ENCODE measurements at places on chromosomes 5 and 9.
A peak's percentile ranks its signal among the peaks of the same experiment; 100 is the strongest.

GRCh38 chr5:66992547-66992946 is 204.1 kb downstream of the CD180 start:
- DNase-seq = no peak

DNA sequence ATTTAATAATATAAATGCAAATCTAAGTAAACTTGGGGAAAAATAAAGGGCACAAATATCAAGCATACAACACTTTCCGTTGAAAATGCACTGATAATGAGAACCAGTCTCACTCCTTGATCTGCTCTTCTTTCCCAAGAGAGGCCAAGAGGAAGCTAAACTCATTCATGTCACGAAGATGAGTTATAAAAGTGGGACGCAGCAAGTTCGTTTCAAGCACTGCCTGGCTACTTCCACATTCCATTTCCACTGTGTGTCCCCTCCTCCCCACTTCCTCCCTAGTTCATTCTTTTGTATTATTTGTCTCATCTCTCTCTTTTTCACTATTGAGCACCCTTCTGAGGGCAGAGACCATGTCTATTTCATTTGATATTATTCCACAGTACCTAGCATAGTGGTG is 158.1 kb downstream of the SLC24A2 start:
- DNase-seq = no peak

DNA sequence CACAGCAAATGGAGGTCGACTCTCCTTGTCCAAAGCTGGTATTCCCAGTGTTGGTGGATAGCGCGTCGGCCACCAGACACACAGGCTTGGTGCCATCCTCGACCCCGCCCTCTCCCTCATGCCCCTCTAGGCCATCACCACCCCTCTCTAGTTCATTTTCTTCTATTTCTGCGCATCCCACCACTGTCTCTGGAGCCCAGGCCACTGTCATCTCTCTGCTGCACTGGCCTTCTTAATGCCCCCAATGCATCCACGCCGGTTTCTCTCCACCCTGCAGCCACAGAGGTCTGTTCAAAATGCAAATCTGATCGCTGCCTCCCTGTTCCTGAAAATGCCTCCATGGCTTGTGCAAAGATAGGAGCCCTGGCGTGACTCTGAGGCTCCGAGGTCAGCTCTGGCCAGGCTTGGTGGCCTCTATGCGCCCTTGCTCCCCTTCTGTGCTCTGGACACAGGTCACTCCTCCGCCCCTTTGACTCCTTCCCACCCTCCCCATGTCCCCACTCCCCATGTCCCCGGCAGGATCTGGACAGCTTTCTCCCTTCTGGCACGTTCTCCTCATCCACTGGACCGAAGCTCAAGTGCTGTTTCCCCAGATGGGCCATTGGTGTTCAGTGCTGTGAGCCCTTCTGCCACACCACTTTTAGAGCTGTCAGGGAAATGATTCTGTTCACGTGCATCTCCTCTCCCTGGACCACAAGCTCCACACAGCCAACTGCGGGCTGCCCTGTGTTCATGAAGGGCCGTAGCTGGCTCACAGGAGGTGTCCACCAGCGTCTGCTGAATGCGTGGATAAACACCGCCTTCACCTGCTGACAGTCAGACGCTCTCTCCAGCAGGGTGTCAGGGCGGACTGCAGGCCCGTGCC is 59.5 kb upstream of the RNF130 start:
- no peak for DNase-seq

- no peak for DNase-seq
Observed at GRCh38 chr5:157917491-157917890, 58.5 kb upstream of the CLINT1 start.

DNA sequence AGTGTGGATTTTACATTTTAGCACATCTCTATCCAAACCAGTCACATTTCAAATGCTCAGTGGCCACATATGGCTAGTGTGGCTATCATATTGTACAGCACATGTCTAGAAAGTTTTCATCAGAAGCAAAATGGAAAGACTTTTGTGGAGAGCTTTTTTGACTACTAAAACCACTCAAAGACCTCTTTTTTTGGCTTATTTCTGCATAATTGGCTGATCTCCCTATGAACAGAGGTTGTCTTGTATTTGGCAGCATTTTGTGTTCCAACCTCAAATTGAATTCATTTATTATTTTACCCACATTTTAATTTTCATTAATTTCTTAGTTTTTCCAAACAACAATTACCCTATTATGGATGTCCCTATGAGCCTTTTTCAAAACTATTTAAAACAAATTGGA is 395.7 kb downstream of the TLE1 start:
- no peak for DNase-seq

DNA sequence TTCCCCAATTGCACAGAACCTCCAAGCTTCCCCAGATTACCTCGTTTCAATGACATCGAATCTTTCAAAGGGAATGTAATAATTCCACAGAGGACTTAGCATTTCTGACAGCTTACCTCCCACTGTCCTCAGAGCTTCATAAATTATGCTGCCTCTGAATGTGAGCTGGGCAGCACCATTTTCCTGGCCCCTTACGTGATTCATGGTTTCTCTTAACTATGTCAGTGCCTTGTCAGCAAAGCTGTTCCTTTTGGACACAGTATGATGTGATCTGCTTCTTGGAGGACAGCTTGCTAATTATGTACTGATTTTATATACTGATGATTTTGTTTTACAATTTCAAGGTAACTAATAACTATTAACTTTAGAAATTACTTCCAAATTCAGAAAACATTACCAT is 27.7 kb upstream of the SSBP2 start:
- peak; percentile 14 for DNase-seq

DNA sequence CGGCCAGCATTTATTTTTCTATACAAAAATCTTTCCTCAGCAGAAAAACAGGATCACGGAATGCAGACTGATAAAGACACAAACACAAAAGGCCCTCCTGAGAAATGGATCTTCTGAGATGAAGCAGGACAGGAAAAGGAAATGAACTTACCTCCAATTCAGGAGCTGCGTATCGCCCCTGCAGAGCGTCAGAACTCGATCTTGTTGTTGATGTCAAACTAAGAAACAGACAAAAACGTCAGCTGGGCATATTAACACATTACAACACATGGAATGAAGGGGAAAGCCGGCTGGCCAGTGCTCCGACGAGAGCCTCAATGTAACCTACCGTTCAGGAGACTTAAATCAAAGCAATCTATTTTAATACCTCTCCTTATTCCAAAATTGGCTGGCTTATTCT is 105.1 kb downstream of the SERINC5 start:
- DNase-seq = peak; percentile 42

GRCh38 chr5:175887463-175887862 is 16.1 kb downstream of the CPLX2 start:
- no peak for DNase-seq

- no peak for DNase-seq
Observed at GRCh38 chr5:174410716-174411478, 313.5 kb upstream of the MSX2 start.

- DNase-seq = no peak
Observed at GRCh38 chr9:3980771-3981170, 319.1 kb downstream of the GLIS3 start.

GRCh38 chr5:17895288-17896033 is 261.2 kb downstream of the TAF11L14 start:
- DNase-seq = no peak

DNA sequence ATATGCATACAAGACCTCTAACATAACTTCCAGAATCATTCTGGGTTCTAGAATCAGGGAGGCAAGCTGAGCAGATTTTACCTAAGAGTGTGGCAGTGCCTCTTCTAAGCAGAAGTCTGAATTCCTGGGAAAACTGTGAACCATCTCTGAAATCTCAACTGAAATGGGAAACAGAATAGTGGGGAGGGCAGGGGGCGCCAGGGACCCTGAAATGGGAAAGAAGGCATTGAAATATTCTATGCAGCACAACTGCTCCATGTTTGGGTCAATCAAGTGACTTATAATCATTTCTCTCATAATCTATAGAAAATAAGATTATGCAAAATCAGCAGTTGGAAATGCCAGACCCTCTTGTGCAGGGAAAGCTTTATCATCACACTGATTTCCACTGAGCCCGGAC is 156.1 kb downstream of the EBF1 start:
- DNase-seq = no peak

DNA sequence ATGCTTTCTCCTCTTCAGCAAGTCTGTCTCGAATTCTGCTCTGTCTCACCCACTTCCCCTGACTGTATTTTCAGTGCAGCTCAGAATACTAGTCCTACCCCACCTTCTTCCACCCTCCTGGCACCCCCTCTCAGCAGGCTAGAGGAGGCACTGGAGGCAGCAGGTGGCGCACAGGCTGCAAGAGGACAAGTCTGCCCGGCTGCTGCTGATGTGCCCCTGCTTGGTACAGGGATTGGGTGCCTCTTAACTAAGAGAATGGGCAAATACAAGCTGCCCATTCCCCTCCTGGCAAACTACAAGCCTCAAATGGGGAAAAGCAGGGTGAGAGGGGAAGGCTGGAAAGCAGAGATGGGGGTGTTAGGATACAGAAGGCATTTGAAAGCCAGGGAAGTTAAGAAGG is 5.1 kb downstream of the TLN1 start:
- DNase-seq = peak; percentile 52

DNA sequence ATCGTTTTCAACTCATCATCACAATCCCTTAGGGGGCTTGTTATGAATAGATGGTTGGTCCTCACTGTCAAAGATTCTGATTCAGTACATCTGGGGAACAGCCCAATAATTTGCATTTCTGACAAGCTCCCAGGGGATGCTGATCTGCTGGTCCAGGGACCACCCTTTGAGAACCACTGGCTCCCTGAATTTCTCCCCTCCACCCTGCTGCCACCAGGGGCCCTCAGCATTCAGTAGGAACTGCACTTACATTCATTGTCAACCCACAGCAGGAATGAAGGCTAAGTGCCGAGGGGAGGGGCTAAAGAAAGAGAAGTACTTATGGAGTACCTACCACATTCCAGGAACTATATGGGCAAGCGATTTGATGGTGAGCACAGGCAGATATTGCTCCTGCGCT is 85.9 kb downstream of the BOD1 start:
- no peak for DNase-seq

DNA sequence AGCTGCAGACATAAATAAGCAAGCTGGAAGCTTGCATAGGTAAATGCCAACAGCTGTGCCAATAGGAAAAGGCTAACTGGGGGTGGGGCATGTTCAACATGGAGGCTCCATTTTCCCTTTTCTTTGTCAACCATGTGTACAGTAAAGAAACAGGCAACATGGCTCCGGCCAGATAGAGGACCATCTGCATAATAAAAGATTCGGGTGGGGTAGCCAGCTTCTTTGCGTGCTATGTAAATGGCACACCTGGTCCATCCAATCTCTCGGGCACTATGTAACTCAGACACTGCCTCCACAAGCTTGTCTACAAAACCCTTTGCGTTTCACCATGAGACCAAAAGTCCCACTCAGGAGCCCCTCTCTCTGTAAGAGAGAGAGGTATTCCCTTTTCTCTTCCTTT is 41.7 kb upstream of the DENND4C start:
- DNase-seq = no peak

DNA sequence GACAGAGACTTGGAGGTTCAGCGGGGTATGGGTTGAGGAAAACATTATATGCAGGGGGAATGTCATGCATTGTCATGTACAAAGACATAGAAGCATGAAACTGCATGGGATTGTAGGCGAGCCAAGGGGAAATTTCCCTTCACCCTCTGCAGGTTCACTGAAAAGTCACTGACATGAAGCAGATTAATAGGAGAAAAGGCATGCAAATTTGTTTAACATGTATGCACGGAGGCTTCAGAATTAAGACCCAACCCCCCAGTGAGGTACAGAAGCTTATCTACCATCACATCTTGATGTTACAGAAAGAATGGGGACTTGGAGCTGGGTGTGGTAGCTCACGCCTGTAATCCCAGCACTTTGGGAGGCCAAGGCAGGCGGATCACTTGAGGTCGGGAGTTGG is 18.5 kb downstream of the NIM1K start:
- DNase-seq = no peak

DNA sequence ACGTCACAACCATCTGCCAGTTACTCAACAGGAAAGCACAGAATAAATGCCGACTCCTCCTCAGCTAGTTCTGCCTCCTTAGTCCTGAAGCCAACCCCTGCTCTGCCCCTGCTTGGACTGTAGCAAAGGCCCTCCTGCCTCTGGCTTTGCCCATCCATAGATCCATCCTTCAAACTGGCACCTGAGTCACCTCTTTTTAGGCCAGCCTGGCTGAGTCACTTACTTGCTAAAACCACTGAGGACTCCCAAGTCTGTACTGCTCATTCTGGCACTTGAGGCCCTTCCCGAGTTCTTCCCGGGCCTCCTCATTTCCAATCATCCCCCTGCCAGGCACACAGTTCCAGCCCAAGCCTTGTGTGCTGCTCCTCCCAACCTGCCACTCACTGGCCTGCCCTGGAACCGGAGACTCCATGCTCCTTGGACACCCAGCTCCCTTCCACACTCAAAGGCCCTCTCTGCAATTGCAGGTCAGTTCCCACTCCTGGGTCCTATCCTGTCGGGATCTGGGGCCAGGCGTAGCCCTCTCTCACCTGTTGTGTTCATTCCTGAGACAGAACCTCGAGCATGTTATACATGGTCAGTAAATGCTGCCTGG is 220.1 kb downstream of the DAB2IP start:
- no peak for DNase-seq

GRCh38 chr5:13704396-13704795 is 240.1 kb downstream of the DNAH5 start:
- DNase-seq = no peak

DNA sequence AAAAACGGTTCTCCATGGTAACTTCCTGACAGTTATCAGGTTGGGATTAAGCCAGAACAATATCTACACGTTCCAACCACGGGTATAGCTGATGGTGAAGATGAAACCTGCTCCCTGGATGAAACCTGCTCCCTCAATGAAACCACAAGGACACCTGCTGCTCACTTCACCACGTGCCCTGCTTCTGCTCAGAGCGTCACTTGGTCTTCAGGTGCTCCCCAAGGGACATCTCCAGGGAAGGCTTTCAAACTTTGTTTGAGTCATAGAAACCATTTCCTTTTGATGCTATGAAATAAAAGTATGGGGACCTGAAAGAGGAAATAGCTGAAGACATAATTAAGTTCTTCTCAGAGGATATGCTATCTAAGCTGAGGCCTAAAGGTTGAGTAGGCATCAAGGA is 242.4 kb downstream of the MED10 start:
- DNase-seq = no peak

GRCh38 chr5:87103616-87104287 is 163.9 kb upstream of the RASA1 start:
- no peak for DNase-seq

- no peak for DNase-seq
Observed at GRCh38 chr5:170534941-170535340, 31.1 kb downstream of the KCNIP1 start.

- DNase-seq = no peak
Observed at GRCh38 chr5:53030893-53031292, 41.7 kb downstream of the ITGA2 start.

DNA sequence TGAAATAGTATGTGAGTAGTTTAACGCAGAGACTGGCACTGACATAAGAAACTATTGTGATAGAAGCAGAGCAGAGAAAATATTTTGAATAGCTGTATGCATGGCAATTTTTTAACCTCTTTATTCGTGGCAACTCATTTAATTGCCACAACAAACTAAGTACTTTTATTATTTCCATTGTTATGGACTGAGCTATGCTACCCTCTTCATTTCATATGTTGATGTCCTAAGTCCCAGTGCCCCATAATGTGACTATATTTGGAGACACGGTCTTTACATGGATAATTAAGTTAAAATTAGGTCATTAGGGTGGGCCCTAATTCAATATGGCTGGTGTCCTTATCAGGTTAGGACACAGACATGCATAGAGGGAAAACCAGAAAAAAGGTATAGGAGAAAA is 86.1 kb upstream of the PRSS3 start:
- no peak for DNase-seq

All from CD4-positive, alpha-beta T cell treated with Interleukin-6 for 4 hours (primary cell).